ENCODE measurements at places on chromosomes 2 and 18.

DNA sequence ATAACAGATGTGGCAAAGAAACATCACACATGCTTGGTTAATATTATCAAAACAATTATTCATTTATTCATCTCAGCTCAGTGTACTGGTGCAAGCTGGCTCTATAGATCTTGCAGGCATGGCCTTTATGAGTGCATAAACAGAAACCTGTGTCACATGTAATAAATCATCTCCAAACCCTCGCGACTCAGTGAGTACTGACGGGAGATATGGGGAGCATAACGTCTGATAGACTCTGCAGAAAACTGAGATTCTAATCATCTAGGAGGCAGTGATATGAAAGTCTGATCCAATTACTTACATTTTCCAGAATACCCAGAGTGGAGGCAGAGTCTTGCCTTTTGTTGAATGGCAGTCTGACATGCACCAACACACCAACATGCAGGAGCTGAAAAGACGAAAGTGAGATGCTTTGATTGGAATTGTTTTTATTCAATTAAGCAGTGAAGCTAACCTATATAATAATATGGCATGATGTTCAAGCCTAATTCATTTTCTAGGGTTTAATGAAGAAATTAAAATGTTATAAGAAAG, 416.8 kb downstream of the RNF144A start:
- DNase-seq, result no peak

GRCh38 chr2:163610817-163611556, 124.8 kb downstream of the FIGN start:
- peak; percentile 30 for DNase-seq

GRCh38 chr18:37684590-37684989, 119.0 kb upstream of the CELF4 start:
- DNase-seq, result no peak

GRCh38 chr2:239322416-239323086, 78.3 kb downstream of the HDAC4 start:
- peak; percentile 36 for DNase-seq

DNA sequence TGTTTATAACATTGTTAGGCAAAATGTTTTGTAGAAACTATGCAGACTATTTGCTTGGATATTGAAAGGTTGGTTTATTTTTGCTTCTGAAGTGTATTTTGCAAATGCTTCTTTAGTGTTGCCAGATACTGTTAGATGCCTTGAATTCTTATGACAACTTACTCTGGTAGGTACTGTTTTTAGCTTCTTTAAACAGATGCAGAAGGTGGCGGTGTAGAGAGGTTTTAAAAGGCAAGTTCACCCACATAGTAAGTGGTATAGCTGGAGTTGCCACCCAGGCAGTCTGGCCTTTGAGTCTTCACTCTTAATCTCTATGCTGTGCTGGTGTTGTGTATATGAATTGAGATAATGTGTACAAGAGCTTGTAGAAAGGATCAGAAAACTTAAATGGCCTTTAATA, 3.6 kb downstream of the PCYOX1 start:
- no peak for DNase-seq

GRCh38 chr2:73976803-73977202, 7.9 kb upstream of the TET3 start:
- no peak for DNase-seq

DNA sequence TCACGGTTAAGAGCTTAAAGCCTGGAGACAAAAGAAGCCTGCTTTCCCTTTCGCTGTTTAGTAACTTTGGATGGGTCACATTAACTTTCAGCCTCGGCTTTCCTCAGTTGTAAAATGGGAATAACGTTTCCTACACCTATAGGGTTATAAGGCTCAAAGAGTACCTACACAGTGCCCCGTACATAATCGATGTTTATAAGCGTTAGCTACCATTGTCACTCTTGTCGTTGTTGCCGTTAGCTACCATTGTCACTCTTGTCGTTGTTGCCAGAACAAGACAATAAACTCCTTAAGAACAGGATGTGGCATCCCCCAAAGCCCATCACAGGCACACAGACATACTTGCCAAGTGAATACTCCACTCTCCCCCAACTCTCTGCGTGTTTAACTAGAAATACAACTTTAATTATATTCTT, 901 bp upstream of the MFSD6 start:
- no peak for DNase-seq

GRCh38 chr2:63049211-63049969, 1.2 kb upstream of the OTX1 start:
- no peak for DNase-seq

GRCh38 chr2:113672326-113672932, 45.4 kb downstream of the RABL2A start:
- no peak for DNase-seq

DNA sequence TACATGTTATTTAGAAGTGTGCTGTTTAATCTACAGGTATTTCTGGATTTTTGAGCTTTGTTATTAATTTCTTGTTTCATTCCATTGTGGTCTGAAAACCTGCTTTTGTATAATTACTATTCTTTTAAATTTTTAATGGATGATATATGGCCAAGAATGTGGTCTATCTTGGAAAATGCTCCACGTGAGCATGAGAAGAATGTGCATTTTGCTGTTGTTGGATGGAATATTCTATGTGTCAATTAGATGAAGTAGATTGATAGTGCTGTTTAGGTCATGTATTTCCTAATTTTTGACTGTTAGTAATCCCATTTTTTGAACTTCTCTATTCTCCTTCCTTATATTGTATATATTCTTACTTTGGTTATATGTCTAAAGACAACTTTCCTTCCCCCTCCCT, 19.9 kb upstream of the TTN start:
- no peak for DNase-seq

DNA sequence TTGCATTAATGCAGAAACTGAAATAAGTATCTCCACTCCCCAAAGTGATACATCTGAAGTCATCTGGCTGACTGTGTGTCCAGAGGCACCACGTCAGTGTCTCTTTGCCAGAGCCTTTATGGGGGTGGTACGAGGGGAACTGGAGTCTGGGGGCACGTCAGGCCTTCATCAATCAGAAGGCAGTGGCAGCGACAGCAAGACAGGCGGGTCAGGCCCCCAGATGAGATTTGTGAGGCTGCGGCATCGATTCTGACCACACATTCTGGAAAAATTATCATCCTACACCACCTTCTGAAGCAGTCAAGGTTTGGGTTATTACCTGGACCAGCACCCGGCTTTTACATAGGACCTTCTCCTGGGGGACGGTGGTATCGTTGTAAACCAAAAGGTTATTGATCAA, 223.6 kb downstream of the GBX2 start:
- DNase-seq, result no peak

DNA sequence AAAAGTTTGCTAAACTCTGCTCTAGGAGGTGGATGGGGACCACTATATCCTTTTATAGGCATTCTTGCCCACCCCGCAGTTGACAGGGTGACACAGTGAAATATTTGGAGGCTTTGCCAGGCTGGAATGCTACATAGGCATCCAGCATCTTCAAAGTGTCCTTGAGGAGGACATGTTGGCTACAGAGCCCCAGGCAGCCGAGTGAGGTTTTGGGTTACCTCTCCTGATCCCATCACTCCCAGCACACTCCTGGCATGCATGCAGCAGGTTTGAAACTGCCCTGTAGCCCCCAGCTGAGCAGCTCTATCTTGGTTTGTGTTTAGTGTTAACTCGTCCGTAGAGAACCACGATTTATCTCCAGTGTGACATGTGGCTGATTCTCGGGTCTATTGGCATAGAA, 7.3 kb downstream of the FOSL2 start:
- no peak for DNase-seq

DNA sequence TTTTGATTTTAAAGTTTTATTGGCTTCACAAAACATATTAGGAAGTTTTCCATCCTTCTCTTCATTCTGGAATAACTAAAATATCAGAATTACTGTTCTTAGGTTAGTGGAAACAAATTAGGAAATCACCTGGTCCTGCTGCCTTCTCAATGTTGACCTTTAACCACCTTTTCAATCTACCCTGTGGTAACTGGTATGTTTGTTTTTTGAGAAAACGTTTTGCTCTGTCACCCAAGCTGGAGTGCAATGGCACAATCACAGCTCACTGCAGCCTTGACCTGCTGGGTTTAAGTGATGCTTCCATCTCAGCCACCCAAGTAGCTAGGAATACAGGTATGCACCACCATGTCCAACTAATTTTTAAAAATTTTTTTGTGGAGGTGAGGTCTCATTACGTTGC, 28.4 kb downstream of the ACYP2 start:
- no peak for DNase-seq

- DNase-seq, result no peak
These were observed 320.8 kb downstream of the AFF3 start for GRCh38 chr2:99821572-99821971.

DNA sequence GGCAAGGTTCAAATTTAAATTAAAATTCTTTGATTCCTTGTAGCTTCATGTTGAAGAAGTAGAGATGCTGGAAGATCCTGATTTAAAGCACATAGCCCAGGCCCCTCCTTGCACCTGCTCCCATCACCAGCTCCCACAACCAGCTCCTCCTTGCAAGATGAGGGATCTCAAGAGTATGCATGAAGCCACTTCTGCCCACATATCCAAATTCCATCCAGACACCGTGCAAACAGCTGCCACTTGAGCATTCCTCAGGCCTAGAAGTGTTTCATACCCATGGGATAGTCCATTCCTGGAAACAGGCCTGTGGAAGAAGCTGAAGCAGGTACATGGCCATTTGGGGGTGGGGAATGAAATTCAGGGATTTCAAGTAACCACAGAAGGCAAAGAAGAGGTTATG, 32.4 kb upstream of the ITPRID2 start:
- no peak for DNase-seq

DNA sequence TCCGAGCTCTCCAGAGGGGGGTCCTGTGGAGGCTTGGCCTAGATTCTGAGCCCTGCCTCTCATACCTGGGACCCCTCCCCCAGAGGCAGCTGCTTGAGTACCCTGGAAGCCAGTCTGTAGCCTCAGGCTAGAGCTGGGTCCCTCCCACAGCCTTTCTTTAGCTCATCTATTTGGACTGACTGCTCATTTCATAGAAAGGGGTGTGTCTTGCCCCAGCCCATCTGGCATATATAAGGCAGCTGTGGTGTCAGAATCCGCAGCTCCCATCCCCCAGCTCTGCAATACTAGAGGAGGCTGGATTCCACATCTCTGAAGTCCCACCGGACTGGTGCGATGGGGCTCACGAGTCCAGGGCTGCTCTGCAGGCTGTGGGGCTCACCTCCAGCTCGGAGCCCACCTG, 26.1 kb downstream of the MPHOSPH10 start:
- DNase-seq, result no peak

DNA sequence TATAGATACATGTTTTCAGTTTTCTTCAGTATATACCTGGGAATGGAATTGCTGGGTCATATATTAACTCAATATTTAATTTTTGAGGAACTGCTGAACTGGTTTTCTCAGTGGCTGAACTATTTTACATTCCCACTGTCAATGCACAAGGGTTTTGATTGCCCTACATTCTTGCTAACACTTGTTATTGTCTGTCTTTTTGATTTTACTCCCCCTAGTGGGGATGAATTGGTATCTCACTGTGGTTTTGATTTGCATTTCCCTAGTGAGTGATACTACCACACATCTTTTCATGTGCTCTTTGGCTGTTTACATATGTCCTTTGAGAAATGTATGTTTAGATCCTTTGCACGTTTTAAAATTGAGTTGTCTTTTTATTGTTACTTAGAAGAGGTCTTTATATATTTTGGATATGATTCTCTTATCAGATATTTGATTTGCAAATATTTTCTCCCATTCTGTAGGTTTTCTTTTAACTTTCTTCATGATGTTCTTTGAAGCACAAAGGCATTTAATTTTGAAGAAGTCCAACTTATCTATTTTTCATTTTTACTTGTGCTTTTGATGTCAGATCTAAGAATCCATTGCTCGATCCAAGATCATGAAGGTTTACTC, 36.2 kb downstream of the ASB1 start:
- no peak for DNase-seq

- DNase-seq, result no peak
These were observed 65.7 kb downstream of the TRABD2A start for GRCh38 chr2:84815146-84815545.

- DNase-seq, result no peak
These were observed 329.9 kb upstream of the TNP1 start for GRCh38 chr2:217189747-217190146.

GRCh38 chr2:185507719-185508118, 230.9 kb upstream of the FSIP2 start:
- DNase-seq, result no peak

DNA sequence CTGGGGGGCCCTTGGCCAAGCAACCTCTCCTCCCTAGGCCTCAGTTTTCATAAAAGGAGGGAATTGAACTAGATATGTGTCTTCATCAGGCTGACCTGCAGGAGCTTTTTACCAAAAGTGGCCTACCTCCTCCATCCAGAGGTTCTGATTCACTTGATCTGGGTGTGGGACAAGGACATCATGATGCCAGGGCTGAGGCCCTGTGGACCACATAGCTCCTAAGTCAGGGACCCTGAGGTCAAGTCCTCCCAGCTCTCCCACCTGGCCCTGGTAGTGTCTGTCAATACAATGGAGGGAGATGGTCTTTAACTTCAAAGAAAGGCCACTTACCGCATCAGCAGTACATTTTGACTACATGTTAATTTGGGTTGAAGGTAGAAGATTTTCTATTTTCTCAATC, 10.4 kb downstream of the IL1RN start:
- no peak for DNase-seq

DNA sequence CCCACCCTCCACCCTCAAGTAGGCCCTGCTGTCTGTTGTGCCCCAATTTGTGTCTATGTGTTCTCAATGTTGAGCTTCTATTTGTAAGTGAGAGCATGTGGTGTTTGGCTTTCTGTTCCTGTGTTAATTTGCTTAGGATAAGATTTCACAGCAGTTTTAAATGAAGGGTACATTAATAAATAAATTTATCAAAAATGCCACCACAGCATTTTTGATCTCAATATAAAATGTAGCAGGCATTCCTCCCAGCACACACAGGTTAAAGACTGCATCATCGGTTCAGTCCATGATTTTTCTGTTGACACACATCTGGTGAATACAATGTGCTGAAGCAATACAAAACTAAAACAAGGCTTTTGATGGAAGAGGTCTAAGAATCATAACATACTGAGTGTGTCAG, 412.0 kb upstream of the LYPD1 start:
- DNase-seq, result no peak

DNA sequence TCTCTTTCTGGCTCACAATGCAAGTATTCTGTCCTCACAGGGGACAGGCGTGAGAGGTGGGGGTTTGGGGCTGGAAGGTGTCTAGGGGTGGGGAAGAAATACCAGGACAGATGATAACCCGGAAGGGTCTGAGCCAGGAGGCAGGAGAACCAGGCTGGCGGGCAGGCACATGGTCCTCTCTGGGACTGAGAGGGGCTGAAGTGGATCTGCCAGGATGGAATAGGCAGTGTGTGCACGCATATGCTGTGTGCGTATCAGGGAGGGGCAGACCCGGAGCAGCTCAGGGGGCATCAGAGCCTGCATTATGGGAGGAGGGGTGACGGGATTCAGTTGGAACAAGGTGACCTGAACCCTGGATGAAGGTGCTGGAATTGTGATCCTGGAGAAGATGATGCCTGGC, 157.3 kb downstream of the DYSF start:
- DNase-seq, result no peak

All from head of caudate nucleus (tissue), 42 donors.